ENCODE measurements at places on chromosomes 1 and 21.
A peak's percentile ranks its signal among the peaks of the same experiment; 100 is the strongest.

- no peak for DNase-seq
Observed at GRCh38 chr1:113958691-113959090, 20.6 kb upstream of the OLFML3 start.

DNA sequence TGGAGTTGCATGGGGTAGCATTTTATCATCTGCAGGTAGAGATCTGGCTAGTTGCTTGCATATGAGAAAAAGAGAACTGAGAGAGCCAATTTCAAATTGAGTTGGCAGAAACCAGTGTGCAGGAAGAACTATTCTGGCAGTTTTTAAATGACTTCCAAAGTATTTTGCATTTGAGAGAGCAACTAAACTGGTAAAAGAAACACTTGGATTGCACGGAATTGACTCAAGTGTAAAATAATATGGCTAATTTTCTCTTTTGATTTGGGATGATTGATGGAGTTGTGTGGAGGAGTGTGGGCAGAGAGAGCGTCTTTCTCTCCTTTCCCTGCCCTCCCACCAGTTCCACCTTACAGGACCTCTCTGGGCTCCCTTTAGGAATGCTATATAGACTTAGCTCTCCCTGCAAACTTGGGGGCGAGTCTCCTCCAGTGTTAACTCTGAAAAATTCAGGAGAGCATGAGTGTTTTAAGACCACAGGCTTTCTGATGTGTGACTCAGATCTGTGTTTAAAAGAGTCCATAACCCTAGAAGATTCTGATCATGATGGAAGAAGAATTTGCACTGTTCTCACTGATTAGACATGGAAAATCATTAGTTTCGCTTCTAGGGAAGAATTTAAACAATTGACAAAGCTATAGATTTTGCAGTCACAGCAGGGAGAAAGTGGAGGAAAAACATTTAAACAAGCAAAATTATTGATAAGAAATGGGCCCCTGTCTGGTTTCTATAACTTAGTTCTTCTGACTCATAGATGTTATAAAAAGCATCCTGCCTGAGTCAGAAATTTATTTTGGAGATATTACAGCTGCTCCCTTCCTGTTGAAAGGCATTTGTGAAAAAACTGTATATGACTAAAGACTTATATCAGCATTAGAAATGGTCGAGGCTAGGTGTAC is 24.9 kb upstream of the CTBS start:
- DNase-seq = no peak

GRCh38 chr1:221715321-221716169 is 26.3 kb downstream of the DUSP10 start:
- no peak for DNase-seq

GRCh38 chr1:27513528-27513927 is 23.6 kb upstream of the WASF2 start:
- DNase-seq = no peak

DNA sequence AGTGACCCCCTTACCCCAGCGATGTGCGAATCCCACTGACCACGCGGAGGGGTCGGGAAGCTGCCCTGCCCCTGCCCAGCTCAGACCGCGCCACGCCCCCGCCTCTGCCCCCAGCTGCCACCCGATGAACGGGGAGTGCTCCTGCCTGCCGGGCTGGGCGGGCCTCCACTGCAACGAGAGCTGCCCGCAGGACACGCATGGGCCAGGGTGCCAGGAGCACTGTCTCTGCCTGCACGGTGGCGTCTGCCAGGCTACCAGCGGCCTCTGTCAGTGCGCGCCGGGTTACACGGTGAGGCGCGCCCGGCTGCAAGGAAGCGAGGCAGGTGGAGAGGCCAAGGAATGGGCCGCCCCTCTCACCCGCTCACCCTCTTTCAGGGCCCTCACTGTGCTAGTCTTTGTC is 11.9 kb upstream of the LRRC71 start:
- no peak for DNase-seq

GRCh38 chr1:217813031-217813430 is 181.9 kb downstream of the SPATA17 start:
- no peak for DNase-seq

- no peak for DNase-seq
Observed at GRCh38 chr1:229007701-229008100, 263.2 kb upstream of the RAB4A start.

GRCh38 chr1:41673378-41673777 is 188.9 kb upstream of the EDN2 start:
- DNase-seq = no peak

DNA sequence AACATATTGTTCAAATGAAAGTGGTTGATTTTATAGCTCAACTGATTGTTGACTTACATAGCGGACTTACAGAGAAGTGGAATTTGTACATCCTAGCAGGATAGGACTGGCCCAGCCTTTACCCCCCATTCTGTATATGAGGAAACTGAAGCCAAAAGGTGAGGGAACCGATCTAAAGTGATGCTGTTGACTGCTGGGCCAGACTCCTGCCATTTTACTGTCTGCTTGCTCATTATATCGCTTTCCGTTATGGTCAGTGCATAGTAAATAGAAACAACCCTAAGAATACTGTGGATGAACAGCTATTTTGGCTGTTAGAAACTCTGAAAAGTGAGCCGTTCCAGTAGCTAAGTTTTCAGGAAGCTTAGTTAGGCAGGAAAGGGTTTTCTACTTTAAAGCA is 31.9 kb downstream of the PRDM2 start:
- DNase-seq = no peak

GRCh38 chr1:197029749-197030148 is 37.3 kb downstream of the F13B start:
- DNase-seq = no peak

DNA sequence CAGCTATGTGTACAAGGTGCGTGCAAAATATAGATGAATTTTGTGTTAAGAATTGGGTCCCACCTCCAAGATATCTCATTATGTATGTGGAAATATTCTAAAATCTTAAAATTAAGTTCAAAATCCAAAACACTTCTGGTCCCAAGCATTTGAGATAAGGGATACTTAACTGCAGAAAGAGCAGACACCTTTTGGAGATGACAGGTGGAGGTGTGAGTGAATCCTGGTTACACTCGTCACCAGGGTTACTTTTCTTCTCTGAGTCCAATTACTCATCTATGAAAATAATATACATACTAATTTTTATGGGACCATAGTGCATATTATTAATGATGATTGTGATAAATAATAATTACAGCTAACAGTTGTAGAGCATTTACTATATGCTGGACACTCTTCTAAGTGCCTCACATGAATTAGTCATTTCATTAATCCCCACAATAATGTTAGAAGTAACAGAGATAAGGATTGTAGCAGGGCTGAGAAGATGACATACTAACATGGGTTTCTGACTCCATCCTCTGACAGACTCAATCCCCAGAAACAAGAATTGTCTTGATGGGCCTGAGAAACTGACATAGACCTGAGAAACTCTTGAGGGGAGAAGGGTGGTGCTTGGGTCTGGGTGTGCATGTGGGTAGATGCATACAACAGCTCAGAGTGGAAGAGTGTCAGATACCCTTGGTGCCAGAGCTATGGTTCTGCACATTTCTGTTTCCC is 8.3 kb upstream of the FASLG start:
- DNase-seq = no peak

DNA sequence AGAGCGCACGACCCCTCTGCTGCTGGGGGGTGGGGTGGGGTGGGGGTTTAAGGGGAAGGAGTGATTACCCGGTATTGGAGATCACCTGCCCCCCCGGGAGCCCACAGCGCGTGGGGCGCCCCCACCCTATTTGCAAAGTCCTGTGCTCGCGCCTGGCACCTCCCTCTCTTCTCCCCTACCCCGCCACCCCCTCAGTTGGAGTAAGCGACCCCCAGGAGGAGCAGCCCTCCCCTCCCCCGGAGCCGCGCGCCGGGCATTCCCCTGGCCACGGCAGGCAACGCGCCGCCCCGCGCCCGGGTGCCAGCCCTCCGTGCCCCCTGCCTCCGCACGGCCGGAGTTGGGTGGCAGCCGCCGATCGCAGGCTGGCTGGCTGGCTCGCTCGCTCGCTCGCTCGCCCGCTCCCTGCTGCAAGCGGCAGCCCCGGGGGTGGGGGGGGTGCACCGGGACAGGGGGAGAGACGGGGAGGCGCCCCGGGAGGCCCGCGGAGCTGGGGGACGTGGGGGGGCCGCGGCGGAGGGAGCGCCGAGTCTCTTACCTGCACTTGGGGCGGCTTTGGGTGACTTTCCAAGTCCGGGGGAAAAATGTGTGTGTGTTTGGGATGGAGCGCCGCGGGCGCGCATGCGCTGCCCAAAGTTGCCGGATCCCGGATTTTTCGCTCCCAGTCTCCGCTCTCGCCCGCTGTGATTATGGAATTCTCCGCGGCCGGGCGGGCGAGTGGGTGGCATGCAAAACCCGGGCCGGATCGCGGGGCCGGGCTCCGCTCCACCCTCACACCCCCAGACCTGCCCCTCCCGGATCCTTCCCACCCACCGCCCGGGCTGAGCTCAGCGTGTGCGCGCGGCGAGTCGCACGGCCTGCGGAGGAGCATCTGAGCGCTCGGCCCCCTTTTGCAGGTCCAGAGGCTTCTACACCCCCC is at the start of gene CASZ1:
Gene CASZ1 (minus strand): TSS at position 618 of the 916 bp plus-strand sequence. CDS start 102,757 bp downstream, outside the sequence.
- peak; percentile 82 for DNase-seq

GRCh38 chr1:179042087-179042486 is 16.4 kb downstream of the FAM20B start:
- no peak for DNase-seq

DNA sequence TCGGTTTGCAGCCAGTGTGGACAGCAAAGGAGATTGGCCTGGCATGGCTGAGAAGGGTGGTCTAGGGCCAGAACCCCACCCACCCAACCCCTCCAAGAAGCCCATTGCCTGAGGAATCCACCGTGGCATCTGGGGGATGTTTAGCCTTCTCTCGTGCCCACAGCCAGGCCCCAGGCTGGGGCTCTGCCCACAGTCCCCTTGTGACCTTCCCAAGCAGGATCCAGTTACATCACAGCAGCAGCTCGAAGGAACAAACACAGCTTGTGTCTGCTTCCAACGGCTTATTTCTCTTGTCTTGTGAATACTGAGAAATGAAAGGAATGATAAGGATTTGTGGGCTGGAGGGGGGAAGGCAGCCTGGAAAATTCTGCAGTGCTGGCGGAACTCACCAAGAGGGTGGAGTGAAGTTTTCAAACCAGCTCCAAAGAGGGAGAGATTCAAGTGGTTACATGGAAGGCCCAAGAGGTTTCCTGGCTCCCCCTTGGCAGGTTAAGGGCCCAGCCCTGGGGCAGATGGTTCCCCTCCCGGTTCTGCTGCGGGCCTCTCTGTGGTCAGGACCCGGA is 61.6 kb downstream of the DHRS3 start:
- no peak for DNase-seq

GRCh38 chr21:28342212-28342810 is 650.4 kb downstream of the LTN1 start:
- DNase-seq = no peak

GRCh38 chr1:159960721-159961381 is 6.8 kb upstream of the SLAMF9 start:
- DNase-seq = no peak

- no peak for DNase-seq
Observed at GRCh38 chr1:187078321-187078720, 249.6 kb downstream of the PLA2G4A start.

DNA sequence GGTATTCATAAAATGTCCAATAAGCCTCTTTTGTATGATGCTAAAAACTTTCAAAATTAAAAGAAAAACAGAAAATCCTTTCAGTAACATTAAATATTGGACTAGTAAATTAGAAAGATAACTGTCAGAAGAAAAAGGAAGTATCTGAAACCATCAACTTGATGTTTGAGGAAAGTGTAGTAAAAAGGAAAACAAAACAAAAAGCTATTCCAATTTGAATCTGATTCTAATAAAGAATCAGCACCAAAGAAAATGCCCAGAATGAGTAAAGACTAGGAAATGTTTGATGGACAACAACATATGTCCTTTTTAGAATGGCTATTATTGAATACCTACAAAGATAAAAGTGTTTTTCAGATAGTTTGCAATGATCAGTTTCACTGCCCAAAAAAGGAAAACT is 79.9 kb upstream of the RBM34 start:
- no peak for DNase-seq

- DNase-seq = no peak
Observed at GRCh38 chr1:104136621-104137020, 386.9 kb downstream of the AMY1C start.

DNA sequence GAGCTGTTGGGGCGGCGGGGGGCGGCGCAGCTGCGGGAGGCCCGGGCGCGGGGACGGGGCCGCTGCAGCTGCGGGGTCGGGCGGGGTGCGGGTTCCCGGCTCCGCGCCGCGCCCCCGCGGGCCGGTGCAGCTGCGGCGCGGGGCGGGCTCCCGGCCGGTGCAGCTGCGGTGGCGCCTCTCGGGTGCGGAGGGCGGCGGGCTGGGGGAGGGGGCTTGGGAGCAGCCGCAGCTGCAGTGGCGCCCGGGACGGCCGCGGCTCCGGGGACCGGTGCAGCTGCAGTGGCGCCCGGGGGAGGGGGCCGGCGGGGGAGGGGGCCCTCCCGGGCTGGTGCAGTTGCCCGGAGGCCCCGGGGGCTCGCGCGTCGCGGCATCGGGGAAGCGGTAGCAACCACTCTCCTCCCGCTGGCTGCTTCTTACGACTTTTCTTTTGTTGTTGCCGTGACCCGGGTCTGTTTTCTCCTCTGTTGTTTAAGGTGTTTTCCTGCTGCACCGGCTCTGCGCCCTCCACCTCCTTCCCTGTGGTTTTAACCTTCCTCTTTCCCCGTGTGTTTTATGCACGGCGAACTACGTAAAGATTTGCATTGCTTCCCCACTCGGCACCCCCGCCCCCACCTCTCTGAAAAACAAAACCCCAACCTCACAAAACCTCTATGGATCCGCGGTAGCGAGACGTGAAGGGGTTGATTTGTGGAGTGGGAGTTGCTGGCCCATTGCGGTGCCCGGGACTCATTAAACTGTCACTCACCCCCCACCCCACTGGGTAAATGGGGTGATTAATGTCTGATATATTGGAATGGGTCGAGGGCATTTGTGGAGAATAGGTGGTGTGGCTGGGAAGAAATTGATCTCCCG is 1.7 kb upstream of the ZBTB18 start:
- peak; percentile 17 for DNase-seq

- DNase-seq = no peak
Observed at GRCh38 chr1:240254006-240254405, 162.3 kb downstream of the FMN2 start.

GRCh38 chr21:42079939-42080787 is 9.0 kb downstream of the UMODL1 start:
- no peak for DNase-seq

DNA sequence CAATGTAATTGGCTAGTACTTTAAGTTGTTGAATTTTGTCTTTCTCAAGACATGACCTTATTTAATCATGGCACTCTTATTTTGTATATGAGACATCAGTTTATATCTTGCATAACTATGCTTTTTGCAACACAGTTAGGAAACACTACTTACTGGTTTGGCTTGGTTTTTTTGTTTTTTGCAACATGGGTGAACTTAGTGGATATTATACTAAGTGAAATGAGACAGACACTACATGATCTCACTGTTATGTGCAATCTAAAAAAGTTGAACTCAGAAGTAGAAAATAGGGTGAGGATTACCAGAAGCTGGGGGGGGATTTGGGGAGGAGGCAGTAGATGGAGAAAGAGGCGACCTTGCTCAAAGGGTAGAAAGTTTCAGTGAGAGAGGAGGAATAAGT is 132.1 kb downstream of the PLA2G4A start:
- DNase-seq = no peak

GRCh38 chr1:14215151-14215550 is 383.3 kb upstream of the KAZN start:
- no peak for DNase-seq

GRCh38 chr1:226656601-226657277 is 82.3 kb downstream of the ITPKB start:
- no peak for DNase-seq
